EL (cell line): ENCODE measurements at places on chromosomes 5 and 9.

GRCh38 chr9:34610434-34611206 lies 1.3 kb downstream of the RPP25L start:
- no peak for DNase-seq

GRCh38 chr5:126814721-126815404 lies 37.9 kb downstream of the LMNB1 start:
- DNase-seq: peak; percentile 27

GRCh38 chr5:170769898-170770416 lies 13.6 kb upstream of the GABRP start:
- DNase-seq: no peak

- no peak for DNase-seq
These were observed 330.3 kb downstream of the NTRK2 start for GRCh38 chr9:84999788-85000187.

- DNase-seq: peak; percentile 65
These were observed 77.4 kb upstream of the DMRT1 start for GRCh38 chr9:764105-764524.
